Uterus (tissue), 4 donors: ENCODE measurements at places on chromosomes 5 and 9. TPM values are rescaled to one million over a fixed set of nuclear protein-coding genes. Genes with fewer than 3 reads are reported as not detected.

GRCh38 chr5:72366324-72366976 lies 46.3 kb downstream of the PTCD2 start:
- H3K4me3 ChIP-seq, result no peak overlapping the region
- peak; percentile 81 for DNase-seq
- H3K4me1 ChIP-seq, result no peaks in the 10 kb centered on the region

- H3K27me3 ChIP-seq, result no peaks in the 10 kb centered on the region
- no peaks in the 10 kb centered on the region for H3K36me3 ChIP-seq
- no peak for DNase-seq
- H3K27ac ChIP-seq, result no peak overlapping the region
- no peaks in the 10 kb centered on the region for H3K4me1 ChIP-seq
Measured at GRCh38 chr5:2193142-2193541, 310.4 kb upstream of the IRX4 start.

GRCh38 chr9:99366621-99367020 lies 144.5 kb downstream of the SEC61B start:
- no peaks in the 10 kb centered on the region for H3K4me1 ChIP-seq
- H3K36me3 ChIP-seq, result no peaks in the 10 kb centered on the region
- no peak overlapping the region for H3K4me3 ChIP-seq
- H3K27me3 ChIP-seq, result no peaks in the 10 kb centered on the region
- no peak for DNase-seq

GRCh38 chr9:128728298-128728697 lies 4.4 kb upstream of the ZDHHC12 start:
- no peak for DNase-seq
- no peak overlapping the region for H3K4me3 ChIP-seq
- H3K36me3 ChIP-seq, result no peaks in the 10 kb centered on the region
- no peaks in the 10 kb centered on the region for H3K27me3 ChIP-seq

DNA sequence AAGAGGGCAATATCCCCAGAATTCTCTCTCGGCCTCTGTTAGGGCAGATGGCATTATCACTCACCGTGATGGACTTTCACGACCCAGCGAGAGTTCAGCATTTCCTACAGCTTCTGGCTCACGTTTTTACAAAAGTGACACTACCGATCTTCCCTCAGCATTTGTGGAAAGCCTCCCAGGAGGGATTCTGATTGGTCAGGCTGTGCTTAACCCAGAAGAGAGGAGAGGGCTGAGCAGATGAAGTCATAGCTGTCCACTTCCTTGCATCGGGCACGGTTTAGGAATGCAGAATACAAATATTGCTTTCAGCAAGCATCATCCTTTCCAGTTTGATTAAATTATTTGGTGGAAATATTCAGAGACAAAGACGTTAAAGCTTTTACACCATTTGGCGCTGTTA lies 277.4 kb upstream of the MSX2 start:
- no peaks in the 10 kb centered on the region for H3K36me3 ChIP-seq
- H3K4me1 ChIP-seq, result no peaks in the 10 kb centered on the region
- DNase-seq, result no peak
- H3K4me3 ChIP-seq, result no peak overlapping the region
- no peaks in the 10 kb centered on the region for H3K27me3 ChIP-seq
- no peak overlapping the region for H3K27ac ChIP-seq

DNA sequence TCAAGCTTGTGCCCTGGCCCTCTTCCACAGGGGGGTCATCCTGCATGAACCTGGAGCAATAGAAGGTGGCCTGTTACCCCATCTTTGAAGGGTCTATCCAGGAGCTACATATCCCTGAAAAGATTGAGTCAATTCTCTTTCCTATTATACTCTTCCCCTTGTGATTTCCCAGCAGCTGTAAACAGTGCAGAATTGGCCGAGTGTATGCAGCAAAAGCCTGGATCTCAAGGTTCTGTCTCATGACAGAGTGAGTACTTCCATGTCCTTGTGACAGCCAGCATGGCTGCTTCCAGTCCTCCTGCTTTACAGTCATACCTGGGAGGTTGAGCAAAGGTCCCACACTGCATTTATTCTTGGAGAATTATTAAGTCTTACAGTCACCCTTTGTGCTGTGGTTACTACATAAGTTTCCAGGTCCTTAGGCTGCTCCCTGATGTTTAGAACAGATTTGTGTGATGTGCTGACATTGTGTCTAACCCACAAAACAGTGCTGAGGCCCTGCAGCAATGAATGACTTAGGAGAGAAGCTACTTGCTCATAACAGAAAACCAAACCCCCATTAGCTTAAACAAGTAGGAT lies 67.5 kb downstream of the NREP start:
- no peak overlapping the region for H3K27ac ChIP-seq
- DNase-seq, result no peak
- H3K4me1 ChIP-seq, result no peaks in the 10 kb centered on the region
- H3K36me3 ChIP-seq, result no peaks in the 10 kb centered on the region
- H3K27me3 ChIP-seq, result no peaks in the 10 kb centered on the region

DNA sequence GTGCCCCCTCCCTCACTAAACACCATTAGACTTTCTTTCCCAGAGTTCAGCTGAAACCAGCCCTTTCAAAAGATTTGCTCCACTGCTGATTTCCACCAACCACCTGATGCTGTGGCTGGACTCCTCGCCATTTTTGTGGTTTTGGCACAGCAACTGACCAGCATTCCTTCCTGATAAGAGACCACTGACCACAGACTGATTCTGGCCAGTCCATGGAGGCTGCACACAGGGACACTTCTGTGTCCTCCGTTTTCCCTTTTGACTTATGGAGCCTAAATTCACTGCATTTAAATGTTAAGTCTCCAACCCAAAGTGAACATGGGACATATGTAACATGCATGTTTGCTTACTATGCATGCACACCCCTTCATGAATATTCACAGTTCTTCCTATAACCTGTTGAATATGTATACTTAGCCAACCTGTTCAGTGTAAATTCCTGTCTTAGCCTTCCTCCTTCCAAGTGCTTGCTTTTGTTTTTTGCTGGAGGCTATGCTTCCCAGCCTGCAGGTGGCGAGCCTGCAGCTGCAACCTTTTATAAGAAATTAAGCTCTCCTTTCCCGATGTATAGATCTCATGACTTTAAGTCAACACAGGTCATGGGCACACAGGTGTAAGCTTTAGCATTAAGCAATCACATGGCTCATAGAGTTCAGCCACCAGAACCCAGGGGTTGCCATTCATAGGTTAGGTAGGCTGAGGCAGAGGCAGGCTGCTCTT lies 78.7 kb downstream of the ACTL7B start:
- H3K27ac ChIP-seq, result no peak overlapping the region
- no peaks in the 10 kb centered on the region for H3K27me3 ChIP-seq
- no peak for DNase-seq
- no peak overlapping the region for H3K4me3 ChIP-seq

GRCh38 chr9:2465921-2466460 lies 155.6 kb upstream of the VLDLR start:
- H3K36me3 ChIP-seq, result no peaks in the 10 kb centered on the region
- no peak overlapping the region for H3K27ac ChIP-seq
- no peak overlapping the region for H3K4me3 ChIP-seq
- DNase-seq, result no peak

GRCh38 chr5:72183101-72183520 lies 75.8 kb downstream of the MAP1B start:
- DNase-seq, result no peak
- no peaks in the 10 kb centered on the region for H3K27me3 ChIP-seq
- H3K27ac ChIP-seq, result no peak overlapping the region
- no peaks in the 10 kb centered on the region for H3K4me1 ChIP-seq
- no peaks in the 10 kb centered on the region for H3K36me3 ChIP-seq

DNA sequence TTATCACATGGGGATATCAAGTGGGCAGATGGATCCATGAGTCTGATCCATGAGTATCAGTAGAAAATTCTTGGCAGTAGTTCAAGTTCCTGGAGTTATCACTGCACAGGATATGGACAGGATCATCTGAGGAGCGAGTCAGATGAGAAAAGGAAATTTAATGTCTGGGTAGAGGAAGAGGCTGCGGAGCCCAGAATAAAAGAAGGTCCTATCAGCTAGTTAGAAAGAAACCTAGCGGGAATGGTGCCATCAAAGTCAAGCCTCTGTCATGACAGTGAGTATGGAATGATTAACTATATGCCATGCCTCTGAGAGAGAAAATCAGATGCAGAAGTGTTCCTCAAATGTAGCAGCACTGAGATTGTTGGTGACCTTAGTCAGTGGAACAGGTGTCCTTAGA lies 248.1 kb downstream of the PIK3R1 start:
- H3K27me3 ChIP-seq, result no peaks in the 10 kb centered on the region
- no peaks in the 10 kb centered on the region for H3K4me1 ChIP-seq
- DNase-seq, result no peak
- H3K27ac ChIP-seq, result no peak overlapping the region
- no peaks in the 10 kb centered on the region for H3K36me3 ChIP-seq

- H3K27me3 ChIP-seq, result no peaks in the 10 kb centered on the region
- no peak for DNase-seq
- no peak overlapping the region for H3K4me3 ChIP-seq
- no peaks in the 10 kb centered on the region for H3K36me3 ChIP-seq
Measured at GRCh38 chr5:78538240-78538850, 110.2 kb downstream of the LHFPL2 start.

DNA sequence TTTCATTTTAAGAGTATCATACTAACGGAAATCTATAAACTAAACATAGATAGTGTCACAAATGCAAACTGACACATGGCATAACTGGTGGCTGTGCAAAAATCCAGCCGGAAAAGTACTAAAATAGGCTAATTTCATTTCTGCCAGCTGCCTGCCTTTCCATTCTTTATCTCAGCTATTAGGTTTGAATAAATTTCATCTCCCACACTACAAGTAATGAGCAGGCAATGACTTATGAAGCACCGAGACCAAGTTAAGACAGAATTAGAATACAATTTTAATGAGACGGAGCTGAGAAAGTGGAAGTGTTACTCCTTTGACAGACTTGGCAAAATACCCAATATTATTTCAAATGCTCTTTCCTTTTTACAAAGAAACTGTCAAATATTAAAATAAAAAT lies 258.8 kb upstream of the ZNF608 start:
- no peaks in the 10 kb centered on the region for H3K27me3 ChIP-seq
- no peak overlapping the region for H3K4me3 ChIP-seq
- no peak for DNase-seq

GRCh38 chr5:73603998-73604397 lies 22.0 kb upstream of the ARHGEF28 start:
- no peak for DNase-seq
- H3K36me3 ChIP-seq, result no peaks in the 10 kb centered on the region
- no peak overlapping the region for H3K27ac ChIP-seq
- H3K27me3 ChIP-seq, result no peaks in the 10 kb centered on the region
- no peaks in the 10 kb centered on the region for H3K4me1 ChIP-seq

GRCh38 chr5:156274453-156274852 lies 52.5 kb upstream of the SGCD start:
- no peaks in the 10 kb centered on the region for H3K27me3 ChIP-seq
- no peaks in the 10 kb centered on the region for H3K4me1 ChIP-seq
- no peak for DNase-seq
- H3K27ac ChIP-seq, result no peak overlapping the region
- H3K36me3 ChIP-seq, result no peaks in the 10 kb centered on the region
- no peak overlapping the region for H3K4me3 ChIP-seq

DNA sequence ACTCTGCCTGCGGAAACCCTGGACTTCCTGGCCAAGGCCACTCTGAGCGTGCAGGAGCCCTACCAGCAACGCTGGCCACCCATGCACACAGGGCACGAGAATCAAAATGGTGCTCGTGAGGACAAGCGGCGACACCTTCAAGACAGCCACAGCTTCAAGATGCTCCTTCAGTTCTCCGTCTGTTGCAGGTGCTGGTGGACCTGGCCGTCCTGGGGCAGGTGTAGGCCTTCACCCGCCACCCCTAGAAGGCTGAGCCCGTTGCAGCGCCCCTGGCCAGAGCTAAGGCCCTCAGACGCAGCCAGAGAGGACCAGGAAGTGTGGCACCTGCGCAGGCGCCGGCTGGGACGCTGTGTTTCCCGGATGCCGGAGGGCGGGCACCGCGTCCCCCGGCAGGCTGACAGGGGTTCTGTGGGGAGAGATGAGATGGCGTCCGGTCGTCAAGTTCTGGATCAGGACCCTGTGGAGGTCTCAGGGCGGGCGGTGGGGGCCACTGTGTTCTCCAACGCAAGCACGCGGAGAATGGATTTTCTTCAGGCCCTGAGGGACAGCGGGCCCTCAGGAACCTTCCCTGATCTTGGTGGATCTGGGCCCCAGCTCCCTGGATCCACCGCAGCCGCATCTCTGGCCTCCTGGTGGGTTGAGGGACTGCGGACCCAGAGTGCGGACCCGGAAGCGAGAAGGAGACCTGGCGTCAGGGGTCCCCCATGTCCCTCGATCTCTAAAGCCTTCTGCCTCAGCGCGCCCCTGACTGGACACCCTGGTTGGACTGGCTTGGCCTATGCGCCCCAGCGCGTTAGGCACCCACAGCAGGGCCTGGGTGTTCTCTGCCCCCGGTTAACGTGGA lies 1770.8 kb upstream of the CDH9 start:
- no peaks in the 10 kb centered on the region for H3K4me1 ChIP-seq
- H3K4me3 ChIP-seq, result no peak overlapping the region
- no peaks in the 10 kb centered on the region for H3K27me3 ChIP-seq
- DNase-seq, result no peak

DNA sequence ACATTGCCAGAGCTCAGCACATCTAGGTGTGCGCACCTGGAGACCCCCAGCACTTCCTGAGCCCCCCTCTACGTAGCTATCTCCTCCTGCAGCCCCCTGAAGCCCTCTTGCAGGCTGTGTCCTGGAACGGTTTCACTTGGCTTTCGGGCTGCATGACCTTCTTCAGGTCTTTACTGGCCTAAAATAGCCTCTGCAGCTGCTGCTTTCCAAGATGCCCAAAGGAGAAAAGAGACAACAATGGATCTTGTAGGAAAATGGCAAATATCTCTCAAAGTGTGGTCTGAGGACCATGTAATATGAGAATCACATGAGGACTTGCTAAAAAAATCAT lies 6.6 kb upstream of the ERMP1 start:
- DNase-seq, result no peak
- H3K4me1 ChIP-seq, result no peaks in the 10 kb centered on the region
- H3K27ac ChIP-seq, result no peak overlapping the region

DNA sequence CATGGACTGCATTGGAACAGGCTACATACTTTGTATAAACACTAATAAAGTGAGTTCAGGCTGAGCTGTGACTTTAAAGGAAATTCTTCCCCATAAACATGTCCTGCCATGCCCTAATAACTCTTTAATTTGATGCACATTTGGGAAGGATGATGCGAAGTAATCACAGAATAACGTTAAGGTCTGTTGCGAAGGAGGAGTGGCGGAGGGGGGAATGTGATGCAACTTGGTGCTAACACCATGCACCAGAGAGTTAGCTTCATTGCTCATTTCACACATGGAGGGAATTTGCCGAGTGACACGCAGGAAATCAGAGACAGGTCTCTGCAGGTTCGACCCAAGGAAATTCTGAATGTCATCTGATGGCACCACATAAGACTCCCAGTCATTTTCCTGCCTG lies 32.9 kb downstream of the SLIT3 start:
- H3K27ac ChIP-seq, result no peak overlapping the region
- H3K27me3 ChIP-seq, result no peaks in the 10 kb centered on the region
- no peaks in the 10 kb centered on the region for H3K4me1 ChIP-seq
- DNase-seq, result no peak

Gene NKD2
- total RNA-seq, result 2.5 TPM

Gene GABRA1
- not detected for total RNA-seq

Gene TMEM232
- total RNA-seq, result not detected

Gene ANAPC2
- total RNA-seq, result 65.6 TPM

Gene ADGRV1
- 11.3 TPM for total RNA-seq

Gene OGN
- 32.5 TPM for total RNA-seq

Gene C9orf153
- 1.5 TPM for total RNA-seq

Gene PIP5KL1
- total RNA-seq, result not detected

Gene HAVCR1
- total RNA-seq, result not detected

Gene CDH10
- not detected for total RNA-seq

Gene KCNN2
- 3.6 TPM for total RNA-seq

Gene PROB1
- 1.7 TPM for total RNA-seq
